Muscle of back (tissue), 13 donors: ENCODE measurements at places on chromosomes 5 and 9.
A peak's percentile ranks its signal among the peaks of the same experiment; 100 is the strongest.

DNA sequence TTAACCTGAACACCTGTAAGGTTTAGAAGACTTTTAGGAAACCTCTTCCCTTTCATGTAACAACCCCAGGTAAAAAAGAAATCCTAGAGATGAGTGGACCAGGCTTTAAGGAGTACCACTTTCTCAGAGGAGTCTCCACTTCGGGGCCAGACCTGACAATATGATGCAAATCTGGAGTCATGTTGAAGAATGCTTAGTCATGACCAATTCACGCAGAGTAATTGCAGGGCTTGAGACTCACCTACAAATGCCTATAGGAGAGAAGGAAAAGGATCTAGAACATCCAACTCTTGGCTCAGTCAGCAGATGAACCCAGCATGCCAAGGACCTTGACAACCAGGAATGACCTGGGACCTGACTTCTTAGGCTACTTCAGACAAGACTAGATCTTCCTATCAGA, 235.4 kb downstream of the DOCK8 start:
- DNase-seq, result no peak

GRCh38 chr5:142897328-142897727, 127.2 kb downstream of the ARHGAP26 start:
- DNase-seq, result no peak

GRCh38 chr9:79477241-79477840, 94.4 kb upstream of the TLE4 start:
- DNase-seq, result no peak

GRCh38 chr5:6592601-6593000, 40.2 kb downstream of the NSUN2 start:
- DNase-seq, result no peak

GRCh38 chr5:111016801-111017200, 54.7 kb upstream of the TSLP start:
- DNase-seq, result no peak

DNA sequence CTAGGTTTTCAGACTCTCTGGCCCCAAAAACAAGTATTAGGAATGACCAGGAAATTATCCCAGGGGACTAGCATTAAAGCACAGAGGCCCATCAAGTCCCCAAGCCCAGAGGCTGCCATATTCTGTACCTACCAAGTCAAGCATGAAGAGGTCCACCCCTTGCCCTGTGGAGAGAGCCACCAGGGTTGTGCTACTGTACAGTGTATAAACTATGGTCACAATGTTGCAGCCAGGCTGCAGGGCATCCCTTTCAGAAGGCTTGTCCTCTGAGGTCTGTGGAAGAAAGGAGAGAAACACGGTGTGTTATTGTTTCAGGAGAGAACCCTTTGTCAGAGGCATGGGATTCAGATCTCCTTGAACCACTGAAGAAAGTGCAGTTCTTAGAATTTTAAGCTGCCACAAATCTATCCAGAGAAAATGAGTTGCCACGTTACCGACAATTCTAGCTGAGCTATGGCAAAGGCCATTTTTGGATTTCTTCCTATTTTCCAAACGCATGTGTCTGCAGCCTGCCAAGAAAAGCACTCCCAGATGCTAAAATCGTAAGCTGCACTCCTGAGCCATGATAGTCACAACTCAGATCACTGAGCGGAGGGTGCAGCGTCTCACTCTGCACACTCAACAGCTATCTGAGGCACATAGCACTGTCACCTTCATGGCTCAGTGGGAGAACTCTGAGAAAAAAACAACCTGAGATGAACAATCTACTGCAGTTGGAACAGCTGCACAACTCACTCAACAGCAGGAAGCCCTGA, 45.5 kb upstream of the SPATA31E1 start:
- peak; percentile 84 for DNase-seq

GRCh38 chr9:132647355-132647754, 22.4 kb downstream of the DDX31 start:
- DNase-seq, result no peak

DNA sequence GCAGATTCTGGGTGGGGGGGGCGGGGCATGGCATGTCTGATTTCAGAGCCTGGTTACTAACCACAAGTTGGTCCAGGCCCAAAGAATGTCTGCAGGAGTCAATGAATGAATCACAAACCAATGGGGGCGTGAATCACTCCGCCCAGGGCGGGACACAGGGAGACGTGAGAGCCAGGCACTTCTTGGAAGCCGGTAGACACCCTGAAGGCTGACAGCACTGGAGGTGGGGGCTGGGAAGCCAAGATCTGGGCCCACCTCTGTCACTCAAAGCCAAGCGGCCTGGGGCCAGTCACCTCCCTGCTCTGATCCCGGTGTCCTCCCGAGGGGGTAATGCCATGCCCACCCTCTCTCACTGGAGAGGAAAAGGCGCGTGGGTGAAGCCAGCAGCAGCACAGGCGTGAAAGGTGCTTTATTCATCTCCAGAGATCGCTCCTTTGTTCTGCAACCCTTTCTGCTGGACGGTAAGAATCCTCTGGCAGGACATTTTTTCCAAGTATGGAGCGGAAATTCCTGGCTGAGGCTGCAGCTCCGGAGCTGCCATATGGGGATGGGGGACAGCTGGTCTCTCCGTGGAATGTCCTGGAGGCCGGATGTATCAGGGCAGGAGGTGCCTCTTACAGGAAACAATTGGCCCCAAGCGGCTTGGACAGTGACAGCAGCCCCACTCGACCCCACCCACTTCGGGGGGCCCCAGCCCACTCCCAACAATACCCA, 85.0 kb downstream of the STK10 start:
- DNase-seq, result peak; percentile 95

DNA sequence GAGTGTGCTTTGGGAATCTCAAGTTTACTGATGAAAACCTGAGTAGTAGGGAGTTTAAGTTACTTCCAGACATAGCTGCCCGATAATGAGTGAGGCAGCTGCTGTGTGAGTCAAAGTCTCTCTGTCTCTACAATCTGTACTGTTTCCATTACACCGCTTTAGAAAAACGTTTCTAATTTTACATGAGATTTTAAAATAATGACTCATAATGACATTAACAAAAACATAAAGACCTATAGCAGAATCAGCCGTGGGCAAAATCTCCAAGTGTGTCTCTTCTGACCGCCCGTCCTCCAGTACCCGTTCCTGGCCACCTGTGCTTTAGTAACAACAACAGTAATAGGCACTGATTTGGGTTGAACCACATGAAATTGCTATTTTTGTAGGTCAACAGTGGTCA, 69.6 kb upstream of the PRRC1 start:
- DNase-seq, result peak; percentile 20

- DNase-seq, result peak; percentile 88
Measured at GRCh38 chr9:115250621-115251032, 132.7 kb upstream of the TNC start.

DNA sequence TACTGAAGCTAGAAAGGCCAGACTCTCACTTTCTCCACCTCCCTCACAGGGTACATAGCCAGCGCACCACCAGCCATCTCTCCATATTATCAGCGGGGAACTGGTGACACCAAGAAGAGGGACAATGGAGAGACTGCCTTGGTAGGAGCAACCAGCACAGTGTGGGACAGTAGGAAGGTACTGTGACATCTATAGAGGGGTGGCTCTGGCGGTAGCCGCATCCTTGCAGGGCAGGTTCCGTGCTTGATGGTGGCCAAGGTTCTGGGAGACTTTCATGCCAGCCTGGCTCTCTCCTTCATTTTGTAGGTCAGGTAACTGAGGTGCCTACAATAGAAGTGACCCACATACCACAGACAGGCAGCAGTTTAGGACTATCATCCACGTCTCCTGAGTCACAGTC, 65.5 kb upstream of the SMIM23 start:
- DNase-seq, result no peak

DNA sequence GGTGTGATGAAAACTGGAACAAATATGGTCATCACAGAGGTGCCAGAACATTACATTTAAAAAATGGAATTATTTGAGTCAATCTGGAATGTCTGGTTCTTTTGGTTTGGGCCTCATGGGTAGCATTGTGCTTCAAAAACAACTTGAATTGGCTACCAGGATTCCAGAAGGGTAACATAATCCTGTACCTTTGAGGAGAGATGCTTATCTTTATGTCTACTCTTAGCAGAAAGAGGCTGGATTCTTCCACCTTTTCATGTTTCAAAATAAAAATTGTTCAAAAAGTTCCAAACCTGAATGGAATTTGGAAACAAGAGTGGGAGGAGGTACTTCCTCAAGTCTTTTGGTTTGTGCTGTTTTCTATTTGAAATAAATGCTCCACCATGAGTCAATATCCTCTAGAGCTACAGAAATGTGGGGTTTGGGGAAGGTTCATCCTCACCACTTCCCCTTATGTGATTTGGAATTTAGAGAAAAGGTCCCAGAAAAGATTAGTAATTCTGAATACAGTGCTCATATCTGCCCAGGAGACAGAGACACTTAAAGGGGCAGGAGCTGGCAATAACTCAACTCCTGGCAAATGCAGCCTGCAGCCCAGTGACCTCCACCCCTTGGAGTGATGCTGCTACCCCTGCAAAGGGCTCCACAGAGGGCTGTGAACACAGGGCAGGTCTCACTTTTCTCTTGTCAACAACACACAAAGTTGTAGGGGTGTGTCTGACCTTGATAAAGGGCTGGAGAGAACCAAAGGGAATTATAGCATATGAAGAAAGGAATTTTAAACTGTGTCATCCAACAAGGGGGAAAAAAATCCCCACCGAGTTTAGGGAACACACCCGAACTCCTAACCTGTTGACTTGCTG, 272.8 kb downstream of the CWC27 start:
- DNase-seq, result no peak

DNA sequence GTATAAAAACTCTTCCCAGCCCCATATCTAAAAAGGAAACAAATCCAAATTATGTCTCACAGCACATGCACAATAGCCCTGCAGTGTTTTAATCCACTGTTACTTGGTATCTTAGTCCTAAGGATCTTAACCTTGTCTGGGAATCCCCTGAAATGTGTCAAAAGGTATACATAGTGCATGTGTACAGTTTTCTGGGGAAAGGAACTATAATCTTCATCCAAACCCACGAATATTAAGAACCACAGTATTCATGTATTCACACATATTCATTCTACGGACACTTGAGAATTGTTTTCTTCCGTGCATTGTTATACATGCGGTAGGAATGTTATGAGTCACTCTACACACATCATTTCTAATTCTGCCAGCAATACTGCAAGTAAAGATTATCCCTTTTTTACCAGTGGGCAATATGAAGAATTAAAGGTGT, 47.8 kb upstream of the SNX2 start:
- DNase-seq, result no peak

GRCh38 chr9:95087659-95088242, 229.8 kb downstream of the FANCC start:
- no peak for DNase-seq

GRCh38 chr5:179769271-179769670, 24.5 kb upstream of the LTC4S start:
- DNase-seq, result no peak

DNA sequence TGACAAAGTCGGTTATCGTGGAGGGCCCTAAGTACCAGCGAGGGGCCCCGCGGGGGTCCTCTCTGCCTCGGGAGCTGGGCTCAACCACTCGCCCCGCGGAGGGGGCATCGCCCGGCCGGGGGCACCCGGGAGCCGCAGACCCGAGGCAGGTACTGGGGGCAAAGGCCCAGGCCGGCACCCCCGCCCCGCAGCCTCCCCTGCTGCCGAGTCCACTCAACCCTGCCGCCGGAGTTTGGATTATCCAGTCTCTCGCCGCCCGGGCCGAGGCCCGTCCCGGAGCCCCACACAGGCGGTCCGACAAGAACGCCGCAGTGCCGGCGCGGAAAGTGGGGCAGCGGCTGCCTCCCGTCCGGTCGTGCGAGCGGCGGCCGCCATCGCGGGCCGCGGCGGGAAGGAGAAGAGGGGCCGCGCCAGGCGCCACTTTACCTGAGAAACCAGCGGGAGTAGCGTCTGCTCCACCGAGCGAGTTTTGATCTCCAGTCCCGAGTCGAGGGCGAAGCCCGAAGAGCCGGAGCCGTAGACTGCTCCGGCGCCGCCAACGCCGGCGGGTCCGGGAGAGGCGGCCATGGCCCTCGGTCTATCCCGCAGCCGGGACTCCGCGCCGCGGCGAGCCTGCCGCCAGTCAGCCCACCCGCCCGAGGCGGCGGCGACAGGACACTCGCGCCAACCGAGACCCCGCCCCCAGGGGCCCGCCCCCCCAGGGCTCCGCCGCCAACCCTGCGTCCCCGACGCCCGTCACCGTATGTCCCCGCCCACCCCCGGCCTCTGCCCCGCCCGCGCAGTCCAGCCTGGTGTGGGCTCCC, at the start of gene CTNNAL1:
Gene CTNNAL1, minus strand, starts transcription at position 624 of the 803 bp plus-strand sequence. Its CDS starts 57 bp downstream, at position 567.
- no peak for DNase-seq

GRCh38 chr9:33170464-33171415, 3.6 kb upstream of the B4GALT1 start:
- no peak for DNase-seq

- DNase-seq, result peak; percentile 72
Measured at GRCh38 chr5:83564069-83564749, 92.7 kb downstream of the VCAN start.

- no peak for DNase-seq
Measured at GRCh38 chr5:1312993-1313833, 18.3 kb upstream of the TERT start.

DNA sequence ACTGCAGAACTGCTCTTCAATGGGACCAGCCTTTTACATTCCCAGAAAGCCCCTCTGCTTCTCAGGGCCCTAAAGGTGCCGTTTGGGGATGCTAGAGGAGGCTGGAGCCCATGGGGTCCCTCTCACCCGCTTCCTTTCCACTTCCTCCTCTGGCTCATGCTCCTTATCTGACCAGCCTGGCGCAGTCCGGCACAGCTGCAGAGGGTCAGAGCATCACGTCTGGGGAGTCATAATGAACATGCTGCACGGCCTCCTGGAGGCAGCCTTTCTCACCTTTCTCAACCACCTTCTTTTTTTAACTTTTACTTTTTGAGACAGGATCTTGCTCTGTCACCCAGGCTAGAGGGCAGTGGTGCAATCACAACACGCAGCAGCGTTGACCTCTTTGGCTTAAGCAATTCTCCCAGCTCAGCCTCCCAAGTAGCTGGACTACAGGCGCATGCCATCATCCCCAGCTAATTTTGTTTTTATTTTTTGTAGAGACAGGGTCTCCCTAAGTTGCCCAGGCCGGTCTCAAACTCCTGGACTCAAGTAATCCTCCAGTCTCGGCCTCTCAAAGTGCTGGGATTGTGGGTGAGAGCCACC, 15.1 kb upstream of the TCF7 start:
- DNase-seq, result no peak

- DNase-seq, result peak; percentile 91
Measured at GRCh38 chr5:33257807-33258429, 182.8 kb upstream of the TARS1 start.

DNA sequence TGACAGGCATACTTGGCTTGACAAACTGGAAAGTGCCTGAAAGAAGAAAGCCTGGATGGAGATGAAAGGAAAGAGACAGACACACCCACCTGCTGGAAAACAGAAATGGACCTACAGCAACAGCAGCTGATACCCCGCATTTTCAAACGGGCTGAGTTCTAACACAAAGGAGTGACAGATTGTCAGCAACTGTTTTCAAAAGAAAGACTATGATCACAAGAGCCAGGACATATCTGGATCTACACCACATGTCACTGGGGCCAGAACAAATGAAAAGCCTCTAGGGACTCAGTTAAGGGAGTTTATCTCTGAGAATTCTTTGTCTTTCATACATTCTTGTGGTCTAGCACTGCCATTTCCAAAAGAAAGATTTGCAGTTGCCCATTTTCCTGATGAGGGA, 24.1 kb upstream of the FST start:
- no peak for DNase-seq

- no peak for DNase-seq
Measured at GRCh38 chr9:68672215-68672614, 32.8 kb upstream of the PIP5K1B start.

- DNase-seq, result no peak
Measured at GRCh38 chr5:104189909-104190308, 627.3 kb upstream of the NUDT12 start.

- DNase-seq, result no peak
Measured at GRCh38 chr5:81948349-81948748, 23.5 kb upstream of the ATG10 start.
